GM12878 (cell line): ENCODE measurements at places on chromosomes 2 and 18. TPM values are rescaled to one million over a fixed set of nuclear protein-coding genes. Genes with fewer than 3 reads are reported as not detected.

GRCh38 chr18:65919663-65920062 lies 168.9 kb downstream of the CDH7 start:
- no peaks in the 10 kb centered on the region for H3K36me3 ChIP-seq
- H3K27me3 ChIP-seq: no peaks in the 10 kb centered on the region
- H3K27ac ChIP-seq: no peak overlapping the region
- DNase-seq: no peak

Gene IL36G
- not detected in 2 replicates for total RNA-seq

Gene ANKRD23
- 3.5 and 3.9 TPM in 2 replicates for total RNA-seq

- no peaks in the 10 kb centered on the region for H3K4me1 ChIP-seq
- no peak overlapping the region for H3K4me3 ChIP-seq
- no peaks in the 10 kb centered on the region for H3K27me3 ChIP-seq
Measured at GRCh38 chr18:61750840-61751668, 141.8 kb downstream of the RNF152 start.

DNA sequence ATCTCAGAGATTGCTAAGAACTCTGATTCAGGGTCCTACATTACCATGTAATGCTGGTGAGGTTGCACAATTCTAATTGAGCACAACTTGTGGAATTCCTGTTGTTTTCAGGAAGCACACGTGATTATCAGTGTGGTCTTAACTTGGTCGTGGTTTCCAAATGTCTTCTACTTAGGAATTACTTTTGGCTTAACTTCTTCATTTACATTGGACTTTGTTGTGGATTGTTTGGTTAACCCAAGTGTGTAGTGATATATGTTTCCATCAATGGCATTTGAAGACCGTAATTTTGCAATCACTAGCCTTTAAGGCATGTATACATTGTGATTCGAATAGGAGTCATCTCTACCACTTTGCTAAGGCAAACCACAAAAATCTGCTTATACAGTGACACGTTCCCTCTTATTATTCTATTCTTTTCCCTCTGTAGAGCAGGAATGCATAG lies 373.3 kb downstream of the IRS1 start:
- H3K4me1 ChIP-seq: no peaks in the 10 kb centered on the region
- H3K27ac ChIP-seq: no peak overlapping the region
- no peaks in the 10 kb centered on the region; the same call in 1 of the 2 replicates for H3K27me3 ChIP-seq
- H3K36me3 ChIP-seq: no peaks in the 10 kb centered on the region

GRCh38 chr18:65852273-65852672 lies 101.5 kb downstream of the CDH7 start:
- no peaks in the 10 kb centered on the region for H3K36me3 ChIP-seq
- no peak overlapping the region for H3K4me3 ChIP-seq
- no peaks in the 10 kb centered on the region for H3K27me3 ChIP-seq
- no peak overlapping the region for H3K27ac ChIP-seq
- DNase-seq: no peak

DNA sequence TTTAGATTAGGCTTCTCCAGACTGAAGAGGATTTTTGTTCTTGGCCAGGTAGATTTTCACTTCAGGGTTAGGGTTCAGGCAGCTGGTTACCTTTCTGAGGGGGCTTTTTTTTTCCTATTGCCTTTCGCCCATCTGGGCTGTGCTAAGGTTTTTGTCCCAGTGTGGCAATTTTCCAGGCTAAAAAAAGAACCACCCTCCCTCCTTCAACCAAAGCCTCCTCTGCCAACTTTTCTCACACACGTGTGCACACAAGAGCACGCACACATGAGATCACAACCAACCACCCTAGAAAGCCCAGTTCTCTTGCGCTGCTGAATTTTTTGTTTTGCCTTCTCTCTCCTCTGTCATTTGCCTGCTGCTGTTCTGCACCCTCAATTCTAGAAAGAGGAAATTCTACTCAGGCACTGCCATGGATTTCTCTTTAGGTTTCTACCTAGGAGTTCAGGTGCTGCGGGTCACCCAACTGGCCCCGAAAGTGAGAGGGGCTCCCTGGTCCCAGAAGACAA lies 8.5 kb upstream of the CXCR4 start:
- H3K4me3 ChIP-seq: no peak overlapping the region
- no peak for DNase-seq
